Fibroblast of the aortic adventitia (primary cell): ENCODE measurements at places on chromosomes 3 and 15.

DNA sequence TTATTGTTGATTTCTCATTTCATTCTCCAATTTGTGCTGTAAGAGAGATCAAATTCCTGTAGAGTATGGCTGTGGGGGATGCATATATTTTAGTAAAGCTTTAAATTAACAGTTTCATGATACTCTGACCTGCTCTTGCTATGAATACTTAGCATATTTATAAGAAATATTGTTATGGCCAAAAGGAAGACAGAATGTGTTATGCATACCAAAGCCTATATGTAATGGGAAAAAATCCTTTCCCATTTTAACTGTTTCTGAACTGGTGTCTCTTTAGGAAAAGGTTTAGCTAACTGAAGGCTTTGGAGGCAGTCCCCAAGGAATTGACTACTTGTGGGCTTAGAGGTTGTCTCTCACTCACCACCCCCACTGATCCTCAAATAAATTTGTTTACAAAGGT, 59.2 kb downstream of the CADPS start:
- no peak for DNase-seq

DNA sequence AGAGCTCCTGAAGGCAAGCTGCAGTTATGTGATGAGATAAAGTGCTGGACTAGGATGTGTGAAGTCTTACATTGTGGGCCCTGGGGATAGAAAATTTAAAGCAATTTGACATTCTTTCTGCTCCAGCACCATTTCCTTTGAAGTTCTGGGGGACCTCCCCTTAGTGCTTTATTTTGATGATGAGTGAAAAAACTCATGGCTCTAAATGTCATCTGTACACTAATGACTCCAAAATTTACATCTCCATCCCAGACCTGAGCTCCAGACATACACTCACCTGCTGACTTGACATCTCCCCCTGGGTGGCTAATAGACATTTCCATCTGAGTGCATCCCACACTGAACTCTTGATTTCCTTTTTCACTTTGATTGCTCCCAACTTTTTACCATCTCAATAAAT, 276.4 kb downstream of the EPHB1 start:
- DNase-seq = no peak

- DNase-seq = no peak
Measured at GRCh38 chr15:95174301-95175259, 943.2 kb downstream of the MCTP2 start.

GRCh38 chr3:84993956-84994355, 35.2 kb downstream of the CADM2 start:
- DNase-seq = no peak

DNA sequence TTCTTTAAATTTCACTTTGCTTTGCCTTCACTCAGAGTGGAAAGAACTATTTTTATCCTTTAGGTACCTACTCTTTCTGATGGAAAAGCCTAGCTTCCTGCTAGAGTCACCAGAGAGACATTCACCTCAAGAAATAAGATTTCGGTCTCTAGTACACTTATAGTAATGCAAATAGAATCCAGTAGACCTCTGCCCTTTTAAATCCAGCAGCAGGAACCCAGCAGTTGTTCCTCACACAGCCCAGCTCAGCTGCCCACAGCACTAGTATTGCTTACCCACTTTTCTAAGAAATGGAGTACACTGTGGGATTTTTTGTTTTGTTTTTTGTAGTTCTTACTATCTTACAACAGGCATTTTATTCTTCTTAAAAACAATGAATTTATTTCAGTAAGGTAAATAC, 497.0 kb upstream of the CCDC54 start:
- DNase-seq = no peak
